Liver (tissue), 10 donors: ENCODE measurements at places on chromosomes 12 and 14. TPM values are rescaled to one million over a fixed set of nuclear protein-coding genes. Genes with fewer than 3 reads are reported as not detected.

Gene MGST1
- 274 TPM for total RNA-seq

Gene RNASE7
- total RNA-seq: 0.33 TPM

Gene RPL6
- 584 TPM for total RNA-seq

Gene DDHD1
- 8.5 TPM for total RNA-seq

Gene RPS6KA5
- 2.3 TPM for total RNA-seq

DNA sequence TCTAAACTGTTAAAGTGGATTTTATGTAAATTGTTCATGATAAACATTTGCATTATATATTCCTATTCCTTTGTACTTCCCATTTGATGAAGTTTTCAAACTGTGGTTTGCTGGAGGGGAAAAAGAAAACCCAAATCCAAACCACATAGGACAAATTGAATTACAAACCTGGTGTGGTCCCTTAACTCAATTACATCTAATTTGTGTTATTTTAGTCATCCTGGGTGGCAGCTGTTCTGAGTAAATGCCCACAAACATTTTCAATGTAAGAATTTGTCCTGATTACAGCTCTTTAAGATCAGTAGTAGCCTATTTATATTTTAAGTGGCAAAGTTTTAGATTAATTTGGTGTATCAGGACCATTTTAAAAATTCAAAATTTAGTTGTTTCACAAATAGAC, 153.9 kb downstream of the RAD51B start:
- no peaks in the 10 kb centered on the region for H3K27me3 ChIP-seq
- H3K27ac ChIP-seq: no peak overlapping the region
- H3K36me3 ChIP-seq: no peaks in the 10 kb centered on the region
- no peak overlapping the region for H3K4me3 ChIP-seq
- DNase-seq: no peak

- H3K4me3 ChIP-seq: no peak overlapping the region
- no peak overlapping the region for H3K27ac ChIP-seq
These were observed 47.3 kb upstream of the TMED10 start for GRCh38 chr14:75223664-75224154.

DNA sequence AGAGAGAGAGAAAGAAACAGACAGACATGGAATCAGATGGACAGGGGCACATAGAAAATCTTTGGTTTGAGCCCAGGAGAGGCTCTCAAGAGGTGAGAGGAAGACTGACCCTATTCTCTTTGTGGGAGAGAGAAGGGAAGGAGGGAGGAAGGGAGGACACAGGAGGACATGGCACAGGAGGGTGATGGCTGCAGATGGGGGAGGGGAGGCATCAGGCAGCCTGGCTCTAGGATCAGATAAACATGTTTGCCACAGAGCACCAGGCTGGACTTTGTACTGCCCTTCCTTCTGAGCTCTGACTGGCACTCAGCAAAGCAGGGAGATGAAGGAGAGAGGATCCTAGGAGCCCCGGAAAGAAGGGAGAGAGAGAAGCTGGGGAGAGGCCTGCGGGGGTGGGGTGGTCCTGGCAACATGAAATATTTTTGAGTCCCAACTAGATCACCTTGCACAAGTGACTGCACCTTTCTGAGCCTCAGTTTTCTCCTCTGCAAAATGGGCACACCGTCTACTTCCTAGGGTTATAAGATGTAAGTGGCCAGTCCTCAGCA, 6.1 kb downstream of the HNF1A start:
- peaks cover 51% of the 10 kb centered on the region for H3K4me1 ChIP-seq
- no peak for DNase-seq

GRCh38 chr14:51939226-51939625, 50.1 kb upstream of the RTRAF start:
- no peaks in the 10 kb centered on the region for H3K36me3 ChIP-seq
- H3K27ac ChIP-seq: no peak overlapping the region
- H3K4me3 ChIP-seq: no peak overlapping the region

DNA sequence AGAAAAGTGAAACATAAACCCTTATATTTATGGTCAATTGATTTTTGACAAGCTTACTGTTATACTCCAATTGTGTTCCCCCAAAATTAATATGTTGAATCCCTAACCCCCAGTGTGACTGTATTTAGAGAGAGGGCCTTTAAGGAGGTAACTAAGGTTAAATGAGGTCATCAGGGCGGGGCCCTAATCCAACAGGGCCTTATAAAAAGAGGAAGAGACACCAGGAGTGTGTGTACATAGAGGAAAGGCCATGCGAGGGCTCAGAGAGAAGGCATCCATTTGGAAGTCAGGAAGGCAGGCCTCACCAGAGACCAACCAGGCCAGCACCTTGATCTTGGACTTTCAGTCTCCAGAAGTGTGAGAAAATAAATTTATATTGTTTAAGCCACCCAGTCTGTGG, 6.5 kb upstream of the VTI1B start:
- peaks cover 3% of the 10 kb centered on the region for H3K4me1 ChIP-seq
- no peaks in the 10 kb centered on the region for H3K27me3 ChIP-seq
- DNase-seq: no peak
- no peak overlapping the region for H3K27ac ChIP-seq
- H3K4me3 ChIP-seq: no peak overlapping the region

- no peak overlapping the region for H3K4me3 ChIP-seq
- H3K36me3 ChIP-seq: no peaks in the 10 kb centered on the region
- H3K27me3 ChIP-seq: no peaks in the 10 kb centered on the region
- no peak for DNase-seq
- H3K4me1 ChIP-seq: no peaks in the 10 kb centered on the region
These were observed 88.7 kb upstream of the PLXNC1 start for GRCh38 chr12:94059394-94060368.

GRCh38 chr12:34345801-34346200, 323.5 kb downstream of the ALG10 start:
- H3K4me1 ChIP-seq: no peaks in the 10 kb centered on the region
- DNase-seq: no peak
- H3K36me3 ChIP-seq: no peaks in the 10 kb centered on the region

DNA sequence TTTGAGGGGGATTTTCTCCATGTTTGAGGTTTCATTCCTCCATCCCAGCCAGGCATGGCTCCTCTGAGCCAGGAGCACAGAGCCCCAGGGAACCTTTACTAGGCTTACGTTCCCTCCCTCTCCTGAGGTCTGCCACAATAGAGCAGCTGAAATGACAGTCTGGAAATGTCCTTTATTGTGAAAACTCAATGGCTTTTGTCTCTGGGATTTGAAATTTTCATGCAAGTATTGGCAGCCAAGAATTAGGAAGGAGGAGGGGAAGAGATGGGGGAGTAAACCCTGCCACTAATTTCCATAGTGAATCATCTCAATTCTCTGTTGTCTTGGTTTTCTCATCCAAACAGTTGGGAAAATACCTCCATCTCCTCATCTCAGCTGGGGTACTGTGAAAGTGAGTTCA, 2.6 kb upstream of the PLEKHG3 start:
- H3K4me3 ChIP-seq: no peak overlapping the region
- no peak overlapping the region for H3K27ac ChIP-seq
- peaks cover 16% of the 10 kb centered on the region for H3K4me1 ChIP-seq
- DNase-seq: no peak
- H3K27me3 ChIP-seq: no peaks in the 10 kb centered on the region
- no peaks in the 10 kb centered on the region for H3K36me3 ChIP-seq

DNA sequence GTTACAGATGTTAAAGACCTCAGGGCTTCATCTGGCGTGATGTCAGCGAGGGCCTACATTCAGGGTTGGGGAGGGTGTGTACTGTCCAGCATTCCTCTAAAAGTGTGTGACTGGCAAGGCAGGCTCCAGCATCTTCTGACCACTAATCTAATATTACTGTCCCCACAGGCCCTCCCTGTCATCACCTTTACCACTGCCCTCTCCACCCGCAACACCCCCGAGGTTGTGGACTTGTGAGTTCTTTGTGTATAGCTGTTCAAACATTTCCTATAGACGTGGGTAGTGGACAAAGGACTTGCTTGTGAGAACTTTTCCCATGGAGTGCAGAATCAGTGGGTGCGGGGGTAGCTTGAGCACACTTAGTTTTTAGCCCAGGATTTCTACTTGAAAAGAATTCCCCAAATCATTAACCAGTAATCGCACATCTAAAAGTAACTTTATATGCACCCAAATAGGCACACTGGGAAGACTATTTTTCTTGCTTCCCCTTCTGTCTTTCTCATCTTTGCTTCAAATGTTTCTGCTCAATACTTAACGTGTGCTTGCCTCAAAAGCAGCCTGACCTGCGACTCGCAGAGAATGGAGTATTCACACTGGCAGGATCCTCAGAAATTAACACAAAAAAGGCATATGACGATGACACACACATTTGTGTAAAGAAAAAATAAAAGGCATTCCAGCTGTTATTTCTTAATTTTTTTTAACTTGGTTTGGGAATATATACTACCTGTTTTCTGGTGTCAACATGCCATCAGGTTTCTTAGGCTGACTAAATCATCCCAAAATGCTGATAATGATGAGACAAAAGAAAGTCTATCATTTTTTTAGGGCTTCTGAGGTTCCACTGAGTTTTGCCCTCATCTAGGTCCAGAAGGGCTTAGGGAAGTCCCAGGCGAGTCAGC, 158.4 kb upstream of the HIF1A start:
- H3K27me3 ChIP-seq: no peaks in the 10 kb centered on the region
- H3K27ac ChIP-seq: no peak overlapping the region
- H3K36me3 ChIP-seq: no peaks in the 10 kb centered on the region
- no peak for DNase-seq
- peaks cover 17% of the 10 kb centered on the region for H3K4me1 ChIP-seq

DNA sequence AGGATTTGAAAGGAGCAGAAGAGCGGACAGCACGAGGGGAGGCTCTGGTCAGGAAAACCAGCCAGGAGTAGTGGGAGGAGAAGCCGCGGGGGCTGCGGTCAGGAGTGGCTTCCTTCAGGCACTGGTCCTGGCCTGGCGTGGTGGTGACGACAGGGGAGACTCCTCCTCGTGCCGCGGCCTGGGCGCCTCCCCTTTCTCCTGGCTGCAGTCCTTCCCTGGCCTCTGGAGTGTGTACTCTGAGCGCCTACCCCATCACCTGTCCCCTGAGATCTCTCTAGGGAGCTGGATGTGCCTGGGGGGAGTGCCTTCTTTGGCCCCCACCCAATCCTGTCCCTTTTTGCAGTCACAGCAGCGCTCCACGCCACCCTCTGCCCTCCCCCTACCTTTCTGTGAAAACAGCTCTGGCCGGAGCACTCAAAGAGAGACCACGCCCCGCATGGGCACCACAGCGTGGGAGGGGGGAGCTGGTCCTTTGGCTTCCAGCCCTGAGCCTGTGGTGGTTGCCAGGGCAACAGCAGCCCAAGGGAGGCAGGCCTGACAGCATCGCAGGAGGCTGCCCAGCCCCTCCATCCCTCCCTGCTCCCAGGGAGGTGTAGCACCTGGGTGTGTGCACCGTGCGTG, 125.9 kb downstream of the CALM1 start:
- no peaks in the 10 kb centered on the region for H3K4me1 ChIP-seq
- H3K36me3 ChIP-seq: no peaks in the 10 kb centered on the region
- no peak overlapping the region for H3K27ac ChIP-seq
- H3K4me3 ChIP-seq: no peak overlapping the region
- no peaks in the 10 kb centered on the region for H3K27me3 ChIP-seq
- no peak for DNase-seq
